Heart right ventricle (tissue), 16 donors: ENCODE measurements at places on chromosomes 11 and 22.

- no peak overlapping the region for H3K27ac ChIP-seq
- no peak for DNase-seq
- H3K27me3 ChIP-seq = no peaks in the 10 kb centered on the region
- H3K4me1 ChIP-seq = no peaks in the 10 kb centered on the region
- no peak overlapping the region for H3K4me3 ChIP-seq
- no peaks in the 10 kb centered on the region for H3K36me3 ChIP-seq
Measured at GRCh38 chr11:10551290-10551592, 10.3 kb upstream of the RNF141 start.

DNA sequence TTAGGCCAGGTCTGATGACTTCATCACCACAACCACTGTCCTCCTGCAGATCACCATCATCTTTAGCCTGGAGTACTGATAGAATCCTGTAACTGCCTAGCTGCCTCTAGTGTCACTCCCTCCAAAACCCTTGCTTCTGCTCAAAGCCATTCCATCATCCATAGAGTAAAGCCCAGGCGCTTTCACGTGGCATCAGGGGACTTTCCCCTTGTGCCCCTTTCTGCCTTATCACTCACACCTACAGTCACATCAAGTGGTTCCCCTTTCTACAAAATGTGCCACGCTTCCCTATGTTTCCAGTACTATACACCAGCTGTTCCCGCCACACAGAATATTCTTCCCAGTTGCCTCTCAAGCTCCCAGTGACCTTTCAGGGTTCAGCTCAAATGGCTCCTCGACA, 75.9 kb downstream of the MN1 start:
- DNase-seq = no peak
- H3K4me1 ChIP-seq = peaks cover 10% of the 10 kb centered on the region
- H3K4me3 ChIP-seq = no peak overlapping the region
- H3K27me3 ChIP-seq = no peaks in the 10 kb centered on the region

GRCh38 chr11:76026281-76026680, 180.0 kb downstream of the WNT11 start:
- no peak for DNase-seq
- H3K4me1 ChIP-seq = peaks cover 20% of the 10 kb centered on the region
- no peaks in the 10 kb centered on the region for H3K27me3 ChIP-seq
- no peak overlapping the region for H3K27ac ChIP-seq

- H3K36me3 ChIP-seq = no peaks in the 10 kb centered on the region
- no peak for DNase-seq
- H3K27me3 ChIP-seq = no peaks in the 10 kb centered on the region
- no peaks in the 10 kb centered on the region for H3K4me1 ChIP-seq
- no peak overlapping the region for H3K27ac ChIP-seq
Measured at GRCh38 chr11:8477680-8478079, 116.3 kb downstream of the STK33 start.

DNA sequence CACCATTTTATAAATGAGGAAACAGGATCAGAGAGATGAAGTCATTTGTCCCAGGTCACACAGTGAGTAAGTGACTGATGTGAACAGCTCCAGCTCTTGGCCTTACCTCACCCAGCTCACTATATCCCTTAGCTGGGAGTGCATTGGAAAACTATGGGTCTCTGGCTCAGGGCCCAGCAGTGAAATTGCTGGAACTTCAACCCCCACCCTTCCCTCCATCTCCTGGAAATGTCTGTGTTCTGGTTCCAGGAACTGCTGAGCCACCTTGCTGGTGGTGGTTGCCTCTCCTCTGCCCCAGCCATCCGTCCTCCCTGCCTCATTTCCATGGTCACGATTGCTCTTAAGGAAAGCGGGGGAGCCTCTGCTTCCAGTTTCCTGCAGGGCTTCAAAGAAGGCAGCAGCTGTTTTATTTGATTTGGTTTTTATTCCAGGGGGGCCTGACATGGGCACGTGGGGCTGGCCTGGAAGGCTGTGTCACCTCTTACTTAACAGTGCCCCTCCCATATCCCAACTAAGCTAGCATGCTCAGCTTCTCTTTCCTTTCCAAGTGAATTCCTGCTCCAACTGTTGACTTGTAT, 46.2 kb upstream of the CSTF3 start:
- H3K27ac ChIP-seq = no peak overlapping the region
- H3K4me1 ChIP-seq = peaks cover 9% of the 10 kb centered on the region
- peak; percentile 25 for DNase-seq
- H3K27me3 ChIP-seq = no peaks in the 10 kb centered on the region
- no peaks in the 10 kb centered on the region for H3K36me3 ChIP-seq

DNA sequence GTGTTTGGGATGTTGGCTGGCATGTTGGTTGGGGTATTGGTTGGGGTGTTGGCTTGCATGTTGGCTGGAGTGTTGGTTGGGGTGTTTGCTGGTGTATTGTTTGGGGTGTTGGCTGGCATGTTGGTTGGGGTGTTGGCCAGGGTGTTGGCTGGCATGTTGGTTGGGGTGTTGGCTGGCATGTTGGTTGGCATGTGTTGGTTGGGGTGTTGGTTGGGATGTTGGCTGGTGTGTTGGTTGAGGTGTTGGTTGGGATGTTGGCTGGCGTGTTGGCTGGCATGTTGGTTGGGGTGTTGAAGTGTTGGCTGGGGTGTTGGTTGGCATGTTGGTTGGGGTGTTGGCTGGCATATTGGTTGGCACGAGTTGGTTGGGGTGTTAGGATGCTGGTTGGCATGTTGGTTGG, 24.5 kb downstream of the OTUB1 start:
- H3K4me1 ChIP-seq = peaks cover 13% of the 10 kb centered on the region
- H3K27me3 ChIP-seq = no peaks in the 10 kb centered on the region
- no peak for DNase-seq

- H3K27ac ChIP-seq = no peak overlapping the region
- peaks cover 41% of the 10 kb centered on the region for H3K36me3 ChIP-seq
- no peaks in the 10 kb centered on the region for H3K27me3 ChIP-seq
- DNase-seq = no peak
Measured at GRCh38 chr11:68757711-68758110, 6.4 kb upstream of the TESMIN start.

GRCh38 chr11:5227681-5228080, 810 bp upstream of the HBB start:
- H3K36me3 ChIP-seq = no peaks in the 10 kb centered on the region
- H3K4me3 ChIP-seq = no peak overlapping the region
- no peak for DNase-seq
- no peak overlapping the region for H3K27ac ChIP-seq
- H3K4me1 ChIP-seq = no peaks in the 10 kb centered on the region

- H3K36me3 ChIP-seq = no peaks in the 10 kb centered on the region
- no peaks in the 10 kb centered on the region for H3K27me3 ChIP-seq
- no peaks in the 10 kb centered on the region for H3K4me1 ChIP-seq
- no peak overlapping the region for H3K27ac ChIP-seq
- DNase-seq = no peak
Measured at GRCh38 chr11:44505581-44506054, 59.8 kb upstream of the CD82 start.

GRCh38 chr22:27998511-27999410, 79.7 kb upstream of the PITPNB start:
- H3K4me3 ChIP-seq = no peak overlapping the region
- DNase-seq = no peak
- peaks cover 31% of the 10 kb centered on the region for H3K36me3 ChIP-seq
- no peaks in the 10 kb centered on the region for H3K27me3 ChIP-seq
- no peaks in the 10 kb centered on the region for H3K4me1 ChIP-seq

GRCh38 chr11:77424644-77425043, 49.2 kb downstream of the PAK1 start:
- no peak for DNase-seq
- H3K4me3 ChIP-seq = no peak overlapping the region
- peaks cover 5% of the 10 kb centered on the region for H3K4me1 ChIP-seq
- no peaks in the 10 kb centered on the region for H3K36me3 ChIP-seq

GRCh38 chr11:61919705-61920631, 2.6 kb upstream of the RAB3IL1 start:
- DNase-seq = no peak
- H3K4me3 ChIP-seq = no peak overlapping the region
- H3K27me3 ChIP-seq = peaks cover 13% of the 10 kb centered on the region
- H3K27ac ChIP-seq = peak overlapping the region; percentile 80

- peaks cover 34% of the 10 kb centered on the region for H3K4me1 ChIP-seq
- no peak overlapping the region for H3K27ac ChIP-seq
- no peaks in the 10 kb centered on the region for H3K36me3 ChIP-seq
- peak overlapping the region; percentile 62 for H3K4me3 ChIP-seq
- no peaks in the 10 kb centered on the region for H3K27me3 ChIP-seq
Measured at GRCh38 chr11:85682330-85683305, 3.4 kb downstream of the CCDC89 start.

DNA sequence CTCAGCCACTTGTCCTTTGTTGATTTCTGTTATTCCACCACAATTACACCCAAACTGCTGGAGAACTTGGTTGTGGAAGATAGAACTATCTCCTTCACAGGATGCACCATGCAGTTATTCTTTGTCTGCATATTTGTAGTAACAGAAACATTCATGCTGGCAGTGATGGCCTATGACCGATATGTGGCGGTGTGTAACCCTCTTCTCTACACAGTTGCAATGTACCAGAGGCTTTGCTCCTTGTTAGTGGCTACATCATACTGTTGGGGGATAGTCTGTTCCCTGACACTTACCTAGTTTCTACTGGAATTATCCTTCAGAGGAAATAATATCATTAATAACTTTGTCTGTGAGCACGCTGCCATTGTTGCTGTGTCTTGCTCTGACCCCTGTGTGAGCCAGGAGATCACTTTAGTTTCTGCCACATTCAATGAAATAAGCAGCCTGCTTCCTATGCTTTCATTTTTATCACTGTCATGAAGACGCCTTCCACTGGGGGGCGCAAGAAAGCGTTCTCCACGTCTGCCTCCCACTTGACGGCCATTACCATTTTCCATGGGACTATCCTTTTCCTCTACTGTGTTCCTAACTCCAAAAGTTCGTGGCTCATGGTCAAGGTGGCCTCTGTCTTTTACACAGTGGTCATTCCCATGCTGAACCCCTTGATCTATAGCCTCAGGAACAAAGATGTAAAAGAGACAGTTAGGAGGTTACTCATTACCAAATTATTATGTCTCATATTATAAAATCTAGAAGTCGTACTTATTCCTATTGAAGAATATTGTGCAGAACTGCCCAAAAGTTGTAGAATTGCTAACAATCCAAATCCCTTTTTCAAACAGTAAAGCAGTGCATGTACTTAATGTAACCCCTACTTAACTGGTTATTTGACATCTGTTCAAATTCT, 53.2 kb downstream of the OR4C6 start:
- H3K4me3 ChIP-seq = no peak overlapping the region
- H3K36me3 ChIP-seq = no peaks in the 10 kb centered on the region
- H3K27ac ChIP-seq = no peak overlapping the region
- no peaks in the 10 kb centered on the region for H3K27me3 ChIP-seq
- no peaks in the 10 kb centered on the region for H3K4me1 ChIP-seq

- H3K4me3 ChIP-seq = no peak overlapping the region
- no peaks in the 10 kb centered on the region for H3K36me3 ChIP-seq
- no peak overlapping the region for H3K27ac ChIP-seq
- no peak for DNase-seq
Measured at GRCh38 chr11:115921540-115921939, 417.3 kb upstream of the CADM1 start.

DNA sequence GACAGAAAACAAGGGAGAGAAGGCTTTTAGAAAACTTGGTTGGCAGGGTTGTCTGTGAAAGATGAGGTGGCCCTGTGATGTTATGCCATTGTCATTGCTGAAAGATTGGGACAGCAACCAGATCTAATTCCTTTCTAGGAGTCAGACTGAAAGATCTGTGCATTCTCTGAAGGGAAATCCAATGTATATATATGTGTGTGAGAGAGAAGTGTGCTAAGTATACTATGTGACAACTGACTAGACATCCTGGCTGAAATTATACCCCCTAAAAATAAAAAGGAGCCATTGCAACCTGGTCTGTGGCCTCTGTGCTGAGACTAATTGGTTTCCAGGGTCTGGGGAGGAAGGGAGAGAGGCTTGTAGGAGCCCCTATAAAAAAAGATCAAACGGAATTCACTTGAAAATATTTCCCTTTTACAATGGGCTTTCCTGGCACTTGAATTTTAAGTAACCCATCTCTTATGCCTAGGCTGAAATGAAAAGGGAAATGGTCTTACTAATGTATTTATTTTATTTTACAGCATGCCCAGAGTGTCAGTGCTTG, 1.2 kb upstream of the MPPED2 start:
- no peaks in the 10 kb centered on the region for H3K36me3 ChIP-seq
- no peaks in the 10 kb centered on the region for H3K27me3 ChIP-seq
- H3K4me3 ChIP-seq = no peak overlapping the region
- DNase-seq = no peak
- no peak overlapping the region for H3K27ac ChIP-seq

GRCh38 chr11:36026315-36026968, 82.6 kb downstream of the LDLRAD3 start:
- DNase-seq = no peak
- no peaks in the 10 kb centered on the region for H3K36me3 ChIP-seq
- no peaks in the 10 kb centered on the region for H3K4me1 ChIP-seq
- H3K4me3 ChIP-seq = no peak overlapping the region

- no peak for DNase-seq
- H3K27ac ChIP-seq = no peak overlapping the region
Measured at GRCh38 chr11:77027275-77027674, 6.9 kb upstream of the B3GNT6 start.

DNA sequence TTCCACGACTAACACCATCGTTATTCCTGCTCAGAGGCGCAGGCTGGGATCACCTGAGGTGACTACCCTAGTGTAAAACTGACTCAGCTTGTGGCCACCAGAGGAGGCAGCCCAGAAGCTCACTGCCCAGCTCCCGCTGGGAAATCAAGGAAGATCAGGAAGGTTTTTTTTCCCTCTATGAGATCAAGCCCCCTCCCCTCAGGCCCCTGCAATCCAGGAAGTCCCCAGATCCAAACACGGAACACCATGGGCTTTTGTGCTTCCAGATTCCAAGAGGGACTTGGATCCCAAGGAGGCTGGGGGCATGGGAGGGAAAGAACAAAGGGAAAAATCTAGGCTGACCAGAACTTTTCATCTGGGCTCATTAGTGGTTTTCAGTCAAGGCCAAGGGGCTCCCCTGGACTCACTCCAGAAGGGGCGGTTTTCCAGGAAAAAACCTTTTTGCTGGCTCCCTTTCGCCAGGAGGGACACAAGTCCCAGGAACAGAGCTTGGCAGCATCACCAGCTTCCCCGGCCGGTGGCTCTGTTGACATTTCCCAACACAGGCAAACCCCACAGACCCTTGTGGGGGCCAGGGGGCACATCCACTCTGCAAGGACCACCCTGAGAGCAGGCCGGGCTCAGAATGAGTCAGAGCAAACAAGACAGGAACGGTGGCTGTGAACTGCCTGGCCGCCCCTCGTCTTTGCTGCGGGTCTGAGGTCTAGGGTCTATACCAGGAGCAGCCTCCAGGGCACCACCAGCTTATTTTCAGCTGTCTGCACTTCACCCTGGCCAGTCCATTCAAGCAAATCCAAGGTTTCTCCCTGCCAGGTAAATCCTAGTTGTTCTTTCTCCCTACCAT, 36.8 kb downstream of the MYH9 start:
- peak overlapping the region; percentile 88 for H3K27ac ChIP-seq
- no peaks in the 10 kb centered on the region for H3K27me3 ChIP-seq
- H3K4me1 ChIP-seq = peaks cover 96% of the 10 kb centered on the region
- no peak for DNase-seq
- peaks cover 43% of the 10 kb centered on the region for H3K36me3 ChIP-seq

DNA sequence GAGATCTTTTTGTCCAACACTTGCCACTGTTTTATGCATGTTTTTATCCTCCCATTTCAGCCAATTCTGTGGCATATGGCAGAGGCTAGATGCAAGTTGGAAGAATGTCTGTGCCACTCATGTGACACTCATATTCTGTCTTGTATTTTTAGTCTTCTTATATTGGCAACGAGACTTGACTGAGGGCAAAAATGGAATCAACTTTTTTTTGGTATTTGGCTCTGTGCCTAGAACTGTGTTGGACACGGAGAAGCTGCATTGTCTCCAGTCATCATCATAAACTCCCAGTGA, 1.7 kb upstream of the FZD4 start:
- DNase-seq = no peak
- no peaks in the 10 kb centered on the region for H3K27me3 ChIP-seq
- peak overlapping the region; percentile 99 for H3K27ac ChIP-seq
- H3K4me1 ChIP-seq = peaks cover 42% of the 10 kb centered on the region
- H3K36me3 ChIP-seq = no peaks in the 10 kb centered on the region

- H3K27me3 ChIP-seq = no peaks in the 10 kb centered on the region
- H3K4me3 ChIP-seq = no peak overlapping the region
Measured at GRCh38 chr11:68442433-68442832, 18.1 kb upstream of the PPP6R3 start.
